Fibroblast of skin of abdomen (primary cell): ENCODE measurements at places on chromosomes 4 and X.

DNA sequence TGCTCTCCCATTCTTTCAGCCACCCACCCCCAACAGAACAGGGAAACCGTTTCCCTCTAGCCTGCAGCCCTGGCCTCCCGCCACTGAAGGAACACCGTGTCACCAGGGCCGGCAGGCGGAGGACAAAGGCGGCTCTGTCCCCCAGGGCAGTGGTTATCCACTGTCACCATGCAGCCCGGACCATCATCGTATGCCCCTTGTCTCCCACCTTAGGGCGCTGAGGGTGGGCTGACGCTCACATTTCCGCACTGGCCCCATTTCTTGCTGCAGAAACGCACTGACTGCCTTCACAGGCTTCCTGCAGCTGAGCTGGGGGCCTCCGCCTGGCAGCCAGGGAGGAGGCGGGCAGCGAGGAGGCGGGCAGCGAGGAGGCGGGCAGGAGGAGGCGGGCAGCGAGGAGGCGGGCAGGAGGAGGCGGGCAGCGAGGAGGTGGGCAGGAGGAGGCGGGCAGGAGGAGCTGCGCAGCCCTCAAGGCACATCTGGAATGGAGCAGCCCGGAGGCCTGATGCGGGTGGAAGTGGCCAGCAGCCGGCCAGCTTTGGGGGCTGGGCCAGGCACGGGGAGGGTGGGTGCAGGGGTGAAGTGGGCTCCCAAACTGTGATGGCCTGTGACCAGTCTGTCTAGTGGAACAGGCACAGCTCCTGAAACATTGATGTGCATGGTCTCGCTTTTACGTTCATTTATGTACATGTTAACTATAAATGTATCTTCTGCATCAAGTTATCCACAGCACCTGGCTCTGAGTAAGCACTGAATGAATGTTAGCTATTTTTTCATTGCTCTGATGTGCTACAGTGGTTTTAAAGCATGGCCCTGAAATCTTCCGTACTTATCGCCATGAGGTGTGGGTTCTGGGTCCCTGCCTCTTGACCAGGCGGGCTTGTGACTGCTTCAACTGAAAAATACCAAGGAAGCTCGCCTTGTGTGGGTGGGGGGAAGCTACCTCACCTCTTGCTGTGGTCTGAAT, 20.6 kb upstream of the KIAA0232 start:
- DNase-seq: no peak

GRCh38 chrX:2325076-2325784, 175.5 kb downstream of the DHRSX start:
- DNase-seq: peak; percentile 18

- no peak for DNase-seq
Measured at GRCh38 chr4:10898072-10898471, 213.5 kb upstream of the CLNK start.

GRCh38 chr4:102031406-102031805, 240.9 kb downstream of the BANK1 start:
- DNase-seq: no peak

DNA sequence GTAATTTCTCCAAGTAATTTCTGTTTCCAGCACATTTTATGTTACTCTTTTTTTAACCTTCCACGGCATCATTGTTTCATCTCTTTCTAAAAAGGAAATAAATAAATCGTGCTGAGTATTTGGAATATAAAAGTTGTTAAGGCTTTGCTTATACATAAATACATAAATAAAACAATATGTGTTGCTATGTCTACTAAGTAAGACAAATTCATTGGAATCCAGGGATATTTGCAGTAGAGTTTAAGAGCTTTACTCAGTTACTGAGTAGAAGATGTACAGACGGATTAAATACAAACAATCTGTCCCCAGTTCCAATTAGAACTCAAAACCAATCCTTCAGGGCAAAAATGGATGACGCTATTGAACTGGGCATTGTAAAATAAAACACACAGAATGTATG, 1.4 kb downstream of the ARHGAP24 start:
- DNase-seq: no peak

DNA sequence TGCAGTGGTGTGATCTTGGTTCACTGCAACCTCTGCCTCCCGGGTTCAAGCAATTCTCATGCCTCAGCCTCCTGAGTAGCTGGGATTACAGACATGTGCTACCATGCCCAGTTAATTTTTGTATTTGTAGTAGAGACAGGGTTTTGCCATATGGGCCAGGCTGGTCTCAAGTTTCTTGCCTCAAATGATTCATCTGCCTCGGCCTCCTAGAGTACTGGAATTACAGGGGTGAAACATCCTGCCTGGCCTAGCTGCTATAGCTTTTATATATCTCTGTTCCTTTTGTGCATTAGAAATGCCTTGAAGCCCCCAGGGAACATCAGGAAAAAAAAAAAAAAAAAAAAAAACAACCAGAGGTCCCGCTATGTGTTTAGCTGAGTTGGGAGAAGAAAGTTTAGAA, 34.8 kb downstream of the UBE2K start:
- DNase-seq: peak; percentile 85

DNA sequence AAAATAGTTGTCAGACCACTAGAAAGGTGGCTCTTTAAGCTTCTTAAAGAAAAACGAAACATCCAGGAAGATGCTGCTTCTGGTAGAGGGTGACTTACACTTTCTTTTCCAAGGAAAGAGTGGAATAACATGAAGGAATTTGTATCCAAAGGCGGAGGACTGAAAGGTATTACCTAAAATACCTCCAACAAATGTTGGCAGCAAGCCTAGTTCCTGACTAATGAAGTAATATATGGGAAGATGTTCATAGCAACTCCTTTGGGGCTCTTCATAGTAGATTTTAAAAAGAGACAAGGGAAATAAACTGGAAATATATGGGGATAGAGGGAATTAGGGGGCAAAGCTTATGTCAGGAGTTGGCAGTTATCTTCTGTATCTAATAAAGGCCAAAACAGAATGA, 116.2 kb downstream of the AASDH start:
- DNase-seq: no peak

DNA sequence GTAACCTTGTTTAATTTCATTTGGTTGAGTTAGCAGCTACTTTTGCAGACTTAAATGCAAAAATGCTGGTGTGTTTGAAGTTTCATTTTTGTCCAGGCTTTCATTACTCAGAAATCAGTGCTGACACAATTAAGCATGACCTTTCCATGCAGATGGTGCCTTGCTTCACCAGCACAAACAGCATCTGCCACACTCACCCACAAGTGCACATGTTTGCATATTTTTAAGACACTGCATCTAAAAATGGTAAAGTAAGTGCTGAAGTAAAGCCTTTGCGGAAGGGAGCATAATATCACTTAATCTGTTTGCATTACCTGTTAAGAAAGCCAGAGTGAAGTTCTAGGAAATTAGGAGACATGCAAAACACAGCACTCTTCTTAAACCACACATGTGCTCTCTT, 7.3 kb upstream of the DAPP1 start:
- no peak for DNase-seq

- peak; percentile 35 for DNase-seq
Measured at GRCh38 chr4:159006202-159006601, 96.7 kb upstream of the RAPGEF2 start.

GRCh38 chrX:25858273-25858880, 279.8 kb upstream of the MAGEB18 start:
- DNase-seq: no peak

GRCh38 chr4:69881173-69881773, 21.3 kb upstream of the SULT1E1 start:
- DNase-seq: peak; percentile 48

DNA sequence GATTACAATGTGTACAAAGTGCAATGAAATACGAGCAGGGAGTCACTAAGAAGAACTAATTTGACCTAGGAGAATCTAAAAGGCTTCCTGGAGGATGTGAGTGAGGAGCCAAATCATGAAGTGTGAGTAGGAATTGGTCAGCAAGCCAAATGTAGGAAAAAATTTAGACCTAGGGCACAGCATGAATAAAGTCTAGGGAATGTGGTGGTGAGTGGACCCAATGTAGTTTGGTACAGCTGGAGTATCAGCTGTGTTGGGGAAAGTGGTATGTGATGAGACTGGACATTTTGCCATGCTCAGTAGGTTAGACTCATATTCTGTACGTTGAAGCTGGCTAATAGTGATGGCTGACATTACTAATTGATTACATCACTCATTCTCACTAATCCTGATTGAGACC, 191.0 kb downstream of the AFF2 start:
- peak; percentile 10 for DNase-seq

DNA sequence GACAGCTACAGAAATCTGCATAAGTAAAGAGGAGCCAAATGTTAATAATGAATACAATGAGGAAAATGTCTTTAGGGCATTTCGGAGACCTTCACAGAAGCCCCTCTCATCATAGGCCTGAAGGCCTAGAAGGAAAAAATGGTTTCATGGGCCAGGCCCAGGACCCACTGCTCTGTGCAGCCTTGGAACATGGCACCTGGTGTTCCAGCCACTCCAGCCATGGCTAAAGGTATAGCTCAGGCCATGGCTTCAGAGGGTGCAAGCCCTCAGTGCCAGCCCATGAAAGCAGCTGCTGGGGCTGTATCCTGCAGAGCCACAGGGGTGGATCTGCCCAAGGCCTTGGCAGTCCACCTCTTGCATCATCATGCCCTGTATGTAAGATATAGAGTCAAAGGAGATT, 261.1 kb downstream of the SNCA start:
- no peak for DNase-seq

- DNase-seq: no peak
Measured at GRCh38 chr4:19429684-19430083, 822.0 kb upstream of the SLIT2 start.

GRCh38 chr4:109826719-109827118, 1.1 kb upstream of the RRH start:
- DNase-seq: no peak

DNA sequence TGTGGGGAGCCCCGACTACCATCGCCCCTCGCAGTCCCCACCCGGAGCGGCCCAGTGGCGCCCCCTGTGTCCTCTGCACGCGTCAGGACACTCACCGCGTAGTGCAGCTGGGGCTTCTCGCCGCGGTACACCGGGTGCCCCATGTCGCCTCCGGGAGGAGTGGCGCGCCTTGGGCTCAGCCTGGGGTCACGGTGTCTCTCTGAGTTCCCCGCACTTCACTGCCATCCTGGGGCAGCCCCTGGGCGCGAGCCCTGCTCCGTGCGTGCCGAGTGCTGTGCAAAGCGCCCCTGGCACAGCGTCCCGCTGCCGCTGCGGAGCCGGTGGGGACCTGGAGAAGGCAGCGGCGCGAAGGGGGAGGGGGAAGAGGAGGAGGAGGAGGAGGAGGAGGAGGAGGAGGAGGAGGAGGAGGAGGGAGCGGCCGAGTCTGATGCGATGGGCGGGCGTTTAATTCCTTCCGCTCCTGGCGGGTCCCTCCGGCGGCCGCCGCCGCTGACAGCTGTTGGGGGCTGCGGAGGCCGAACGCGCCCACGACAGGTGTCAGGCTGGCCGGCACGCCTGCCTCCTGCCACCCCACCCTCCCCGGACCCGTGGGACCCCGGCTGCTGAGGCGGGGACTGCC, 134.3 kb downstream of the AMELX start:
- no peak for DNase-seq

- no peak for DNase-seq
Measured at GRCh38 chr4:120816296-120816965, 106.1 kb downstream of the PRDM5 start.

GRCh38 chr4:115370012-115370411, 256.6 kb upstream of the NDST4 start:
- DNase-seq: no peak

DNA sequence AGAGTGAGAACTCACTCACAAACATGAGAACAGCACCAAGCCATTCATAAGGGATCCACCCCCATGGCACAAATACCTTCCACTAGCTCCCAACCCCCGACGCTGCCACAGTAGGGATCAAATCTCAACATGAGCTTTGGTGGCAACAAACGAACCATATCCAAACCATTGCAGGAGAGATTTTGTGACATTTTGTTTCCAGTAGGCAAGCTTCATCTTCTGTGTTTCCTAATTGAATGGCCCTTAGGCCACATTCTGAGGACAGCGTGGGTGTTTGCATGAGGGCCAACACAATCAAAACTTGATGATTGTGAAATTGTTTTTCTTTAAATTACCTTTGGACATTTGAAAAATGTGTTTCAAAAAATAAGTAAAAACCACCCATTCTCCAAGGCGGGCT, 102.6 kb upstream of the LNX1 start:
- no peak for DNase-seq

GRCh38 chr4:47075262-47075661, 43.9 kb downstream of the GABRB1 start:
- peak; percentile 25 for DNase-seq

- DNase-seq: peak; percentile 90
Measured at GRCh38 chr4:156291317-156291716, 337.7 kb upstream of the CTSO start.

GRCh38 chr4:37001688-37002436, 242.7 kb upstream of the NWD2 start:
- DNase-seq: no peak

GRCh38 chr4:135508006-135508714, 1306.6 kb upstream of the PABPC4L start:
- DNase-seq: peak; percentile 62

- no peak for DNase-seq
Measured at GRCh38 chr4:100848841-100849240, 331.0 kb upstream of the EMCN start.

DNA sequence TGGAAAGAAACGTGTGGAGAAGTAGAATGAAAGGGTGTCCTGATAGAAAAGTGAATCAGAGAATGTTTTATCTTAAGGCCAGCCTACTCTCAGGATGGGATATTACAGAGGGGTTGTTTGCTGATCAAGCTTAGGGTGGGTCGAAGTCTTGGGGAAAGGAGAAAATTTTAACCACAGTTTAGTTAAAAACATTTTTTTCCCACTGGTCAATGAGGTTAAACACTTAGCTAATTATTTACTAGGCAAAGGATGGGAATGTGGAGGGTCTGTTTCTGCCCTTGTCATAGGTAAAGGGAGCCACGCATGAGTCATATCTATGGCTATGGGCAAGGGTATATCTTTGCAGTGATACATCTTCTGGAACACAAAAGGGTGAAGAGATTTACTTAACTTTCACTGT, 16.1 kb upstream of the SULT1E1 start:
- DNase-seq: no peak

GRCh38 chrX:45506149-45506730, 305.6 kb upstream of the DIPK2B start:
- no peak for DNase-seq

- peak; percentile 79 for DNase-seq
Measured at GRCh38 chr4:37976991-37977470, 16.8 kb downstream of the PTTG2 start.
